Lung (tissue), 17 donors: ENCODE measurements at places on chromosomes 5 and 9. TPM values are rescaled to one million over a fixed set of nuclear protein-coding genes. Genes with fewer than 3 reads are reported as not detected.
A peak's percentile ranks its signal among the peaks of the same experiment; 100 is the strongest.

- no peak overlapping the region for H3K27ac ChIP-seq
- H3K27me3 ChIP-seq = peaks cover 3% of the 10 kb centered on the region
- H3K36me3 ChIP-seq = no peaks in the 10 kb centered on the region
These were observed 3.9 kb downstream of the RGS14 start for GRCh38 chr5:177361418-177362291.

DNA sequence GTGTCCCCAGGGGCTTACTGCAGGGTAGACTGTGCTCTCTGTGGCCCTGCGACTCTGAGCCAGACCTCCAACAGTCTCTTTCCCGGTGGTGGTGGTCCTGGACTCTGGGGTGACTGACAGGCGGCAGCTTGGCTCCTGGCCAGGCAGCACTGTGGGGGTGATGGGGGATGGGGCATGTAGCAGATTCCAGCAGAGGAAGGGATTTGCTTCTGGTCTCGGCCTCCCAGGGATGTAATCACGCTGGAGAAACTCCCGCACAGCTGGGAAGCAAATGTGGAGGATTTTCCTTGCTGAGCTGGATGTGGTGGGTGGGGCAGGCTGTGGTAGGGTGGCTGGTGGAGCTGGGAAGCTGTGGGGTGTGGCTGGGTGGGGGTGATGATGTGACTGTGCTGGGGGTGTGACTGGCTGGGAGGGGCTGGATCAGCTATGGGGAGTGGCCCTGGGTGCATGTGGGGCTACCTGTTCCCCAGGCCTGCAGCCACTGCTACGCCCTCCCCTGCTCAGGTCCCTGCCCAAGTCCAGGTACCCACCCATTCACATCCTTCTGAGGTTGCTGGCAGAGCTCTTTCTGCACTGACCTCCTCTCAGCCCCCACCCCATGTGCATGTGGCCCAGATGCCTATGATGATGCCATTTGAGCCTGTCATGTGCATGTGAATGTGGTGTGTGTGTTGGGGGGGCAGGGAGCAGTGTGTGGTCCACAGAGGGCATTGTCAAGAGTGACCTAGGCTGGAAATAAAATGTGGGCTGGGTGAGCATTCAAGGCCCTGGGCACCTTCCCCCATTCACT, 3.8 kb downstream of the NDST1 start:
- no peaks in the 10 kb centered on the region for H3K27me3 ChIP-seq
- H3K4me3 ChIP-seq = no peak overlapping the region
- H3K27ac ChIP-seq = no peak overlapping the region
- H3K4me1 ChIP-seq = peaks cover 66% of the 10 kb centered on the region

DNA sequence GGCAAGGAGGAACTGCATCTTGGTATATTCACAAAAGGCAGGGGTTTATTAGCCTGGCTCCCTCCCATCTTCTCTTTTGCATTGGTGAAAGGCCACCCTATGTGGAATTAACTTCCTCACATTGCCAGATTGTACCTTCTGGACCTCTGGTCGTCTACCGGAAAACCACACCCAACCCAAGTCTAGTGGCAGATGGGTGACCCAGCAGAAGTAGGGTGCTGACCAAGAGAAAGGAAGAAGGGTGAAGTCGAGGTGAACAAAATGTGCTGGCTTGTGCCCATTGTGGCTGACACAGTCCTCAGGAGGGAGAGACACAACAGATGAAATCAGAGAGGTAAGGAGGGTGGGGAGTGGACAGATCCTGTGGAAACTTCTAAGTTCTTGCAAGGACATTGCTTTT, 39.8 kb upstream of the DAP start:
- no peak for DNase-seq
- H3K27me3 ChIP-seq = no peaks in the 10 kb centered on the region
- no peak overlapping the region for H3K4me3 ChIP-seq
- H3K27ac ChIP-seq = no peak overlapping the region
- H3K4me1 ChIP-seq = no peaks in the 10 kb centered on the region

DNA sequence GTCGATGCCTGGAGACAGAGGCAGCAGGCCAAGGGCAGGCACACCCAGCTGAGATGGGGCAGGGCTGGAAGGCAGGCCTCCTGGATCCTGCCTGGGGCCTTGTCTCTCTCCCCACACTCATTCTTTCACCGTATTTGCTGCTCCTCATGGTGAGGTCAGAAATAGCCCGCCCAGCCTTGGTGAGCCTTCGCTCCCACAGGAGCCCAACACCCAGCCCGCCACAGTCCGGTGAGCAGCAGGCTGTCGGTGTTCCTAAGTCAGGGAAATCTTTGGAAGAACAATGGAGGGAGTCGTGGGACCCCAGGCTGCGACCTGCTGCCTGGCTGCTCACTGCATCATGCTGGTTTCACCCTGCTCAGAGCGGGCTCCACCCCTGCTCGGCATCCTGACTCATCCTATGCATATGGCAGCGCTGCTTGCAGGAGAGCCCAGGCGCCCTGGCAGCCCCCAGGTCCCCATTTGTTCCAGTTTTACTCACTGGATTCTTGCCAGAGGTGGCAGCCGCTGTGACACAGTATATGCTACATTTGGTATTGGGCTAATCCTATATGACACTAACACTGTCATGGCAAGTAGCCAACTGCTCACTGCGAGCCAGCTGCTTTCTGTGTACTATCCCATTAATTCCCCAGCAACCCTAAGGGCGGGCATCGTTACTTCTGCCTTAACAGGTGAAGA, 53.2 kb upstream of the NCS1 start:
- peaks cover 3% of the 10 kb centered on the region for H3K4me1 ChIP-seq
- no peaks in the 10 kb centered on the region for H3K27me3 ChIP-seq
- no peak overlapping the region for H3K27ac ChIP-seq
- peak; percentile 44 for DNase-seq
- peaks cover 4% of the 10 kb centered on the region for H3K36me3 ChIP-seq

GRCh38 chr9:87836951-87837705, 45.5 kb upstream of the SPATA31E1 start:
- no peak overlapping the region for H3K27ac ChIP-seq
- no peaks in the 10 kb centered on the region for H3K27me3 ChIP-seq
- H3K4me1 ChIP-seq = no peaks in the 10 kb centered on the region
- DNase-seq = peak; percentile 82

DNA sequence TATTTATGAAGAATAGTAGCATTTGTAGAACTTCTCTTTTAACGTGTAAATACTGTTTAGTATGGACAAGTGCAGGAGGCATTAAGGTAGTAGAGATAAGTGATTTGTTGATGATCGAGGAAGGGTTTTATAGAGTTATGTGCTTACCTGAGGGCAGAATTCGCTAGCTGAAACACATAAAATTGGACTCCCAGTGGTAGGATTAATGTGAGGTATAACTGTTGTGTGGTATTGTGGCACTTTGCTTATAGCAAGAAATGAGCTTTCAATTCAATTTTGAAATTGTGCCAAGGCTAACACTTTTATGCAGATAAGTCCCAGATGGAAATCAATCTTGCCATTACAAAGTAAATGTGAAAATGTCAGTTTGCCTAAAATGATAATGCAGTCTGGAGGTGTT, 1.2 kb downstream of the AP3S1 start:
- no peak overlapping the region for H3K27ac ChIP-seq
- peak overlapping the region; percentile 91 for H3K4me3 ChIP-seq
- no peaks in the 10 kb centered on the region for H3K36me3 ChIP-seq

- no peak overlapping the region for H3K27ac ChIP-seq
- no peak for DNase-seq
- no peaks in the 10 kb centered on the region for H3K36me3 ChIP-seq
These were observed 63.3 kb upstream of the SLCO6A1 start for GRCh38 chr5:102561894-102562760.

- no peak for DNase-seq
- H3K36me3 ChIP-seq = no peaks in the 10 kb centered on the region
- no peaks in the 10 kb centered on the region for H3K4me1 ChIP-seq
- H3K4me3 ChIP-seq = no peak overlapping the region
- no peak overlapping the region for H3K27ac ChIP-seq
These were observed 2075.1 kb upstream of the CDH9 start for GRCh38 chr5:29113516-29113915.

DNA sequence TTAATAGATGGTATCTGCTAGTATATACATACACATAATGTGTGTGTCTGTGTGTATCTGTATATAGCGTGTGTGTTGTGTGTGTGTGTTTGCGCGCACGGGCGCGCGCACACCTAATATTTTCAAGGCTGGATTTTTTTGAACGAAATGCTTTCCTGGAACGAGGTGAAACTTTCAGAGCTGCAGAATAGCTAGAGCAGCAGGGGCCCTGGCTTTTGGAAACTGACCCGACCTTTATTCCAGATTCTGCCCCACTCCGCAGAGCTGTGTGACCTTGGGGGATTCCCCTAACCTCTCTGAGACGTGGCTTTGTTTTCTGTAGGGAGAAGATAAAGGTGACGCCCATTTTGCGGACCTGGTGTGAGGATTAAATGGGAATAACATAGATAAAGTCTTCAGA, 757 bp downstream of the FXN start:
- no peaks in the 10 kb centered on the region for H3K27me3 ChIP-seq
- H3K36me3 ChIP-seq = no peaks in the 10 kb centered on the region
- peak overlapping the region; percentile 53 for H3K4me3 ChIP-seq
- peak overlapping the region; percentile 88 for H3K27ac ChIP-seq
- no peaks in the 10 kb centered on the region for H3K4me1 ChIP-seq

DNA sequence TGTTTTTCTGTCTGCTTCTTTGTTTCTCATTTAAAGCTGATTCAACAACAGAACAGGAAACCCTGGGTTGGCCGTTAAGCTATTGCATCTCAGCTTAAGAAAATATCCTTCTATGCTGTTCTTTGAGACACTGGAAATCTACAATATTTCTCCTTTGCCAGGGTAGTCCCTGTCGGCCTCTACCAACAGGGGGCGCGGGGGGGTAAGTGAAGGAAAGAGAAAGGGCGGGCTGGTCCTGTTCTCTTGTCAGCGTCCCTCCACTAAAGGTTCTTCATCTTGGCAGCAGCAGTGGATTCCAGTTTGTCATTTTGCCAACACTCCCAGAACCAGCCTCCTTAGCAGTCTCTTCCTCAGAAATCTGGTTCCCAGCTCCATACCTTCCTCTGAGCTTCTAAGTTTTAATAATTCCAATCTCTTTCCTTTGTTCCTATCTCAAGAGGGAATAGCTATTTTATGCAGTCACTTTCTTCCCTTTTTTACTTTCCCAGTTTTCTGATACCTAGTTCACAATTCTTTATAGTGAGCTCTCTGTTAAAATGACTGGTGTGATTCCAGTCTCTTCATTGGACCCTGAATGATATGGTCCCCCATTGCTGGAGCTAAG, 222.3 kb downstream of the GLIS3 start:
- peaks cover 37% of the 10 kb centered on the region for H3K4me1 ChIP-seq
- H3K4me3 ChIP-seq = no peak overlapping the region
- H3K27ac ChIP-seq = no peak overlapping the region
- no peaks in the 10 kb centered on the region for H3K36me3 ChIP-seq
- H3K27me3 ChIP-seq = no peaks in the 10 kb centered on the region
- peak; percentile 87 for DNase-seq

- H3K4me3 ChIP-seq = no peak overlapping the region
- peaks cover 17% of the 10 kb centered on the region for H3K4me1 ChIP-seq
- no peaks in the 10 kb centered on the region for H3K27me3 ChIP-seq
- H3K27ac ChIP-seq = no peak overlapping the region
- DNase-seq = no peak
- no peaks in the 10 kb centered on the region for H3K36me3 ChIP-seq
These were observed 106.2 kb upstream of the FCN2 start for GRCh38 chr9:134774410-134774809.

DNA sequence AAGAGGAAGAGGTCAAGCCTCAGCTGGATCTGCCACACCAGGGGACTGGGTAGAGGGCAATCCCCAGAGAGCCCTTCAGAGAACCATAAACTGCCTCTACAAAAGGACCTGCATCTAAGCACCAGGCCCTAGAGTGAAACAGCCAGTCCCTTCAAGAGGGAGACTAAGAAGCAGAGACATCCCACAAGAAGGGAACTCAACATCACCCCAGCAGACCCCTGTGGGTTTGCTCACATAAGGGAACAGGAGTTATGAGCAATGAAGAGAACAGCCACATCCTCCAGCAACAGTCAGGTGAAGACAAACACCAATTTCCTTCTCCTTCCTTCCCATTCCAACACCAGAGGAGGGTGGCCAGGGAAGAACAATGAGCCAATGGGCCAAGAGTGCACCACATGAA, 48.9 kb downstream of the TNFSF15 start:
- no peaks in the 10 kb centered on the region for H3K27me3 ChIP-seq
- no peak for DNase-seq

DNA sequence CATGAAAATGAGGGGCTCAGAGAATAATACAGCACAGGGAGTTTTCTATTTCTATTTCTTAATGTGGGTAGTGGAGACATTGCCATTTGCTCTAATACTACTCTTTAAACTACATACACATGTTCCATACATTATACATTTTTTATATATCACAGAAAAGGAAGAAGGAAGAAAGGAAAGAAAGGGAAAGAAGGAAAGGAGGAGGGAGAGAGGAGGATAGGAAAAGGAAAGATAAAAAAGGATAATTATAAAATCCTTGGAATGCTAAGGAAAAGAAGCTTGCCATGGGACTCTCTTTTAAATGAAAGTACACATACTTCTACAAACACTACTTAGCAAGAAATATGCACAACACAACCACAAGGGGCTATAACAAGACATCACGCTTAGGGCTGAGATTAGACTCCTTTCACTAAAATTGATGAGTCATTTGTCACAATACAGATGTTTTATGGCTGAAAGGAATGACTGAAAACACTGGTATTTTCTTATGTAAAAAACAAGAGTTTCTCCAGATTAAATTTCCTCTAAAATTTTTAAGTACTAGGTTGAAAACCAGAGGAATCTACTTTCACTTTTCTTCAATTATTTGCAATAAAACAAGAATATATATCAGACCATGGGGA, 219.8 kb downstream of the ARL15 start:
- no peak overlapping the region for H3K4me3 ChIP-seq
- no peaks in the 10 kb centered on the region for H3K27me3 ChIP-seq
- H3K27ac ChIP-seq = no peak overlapping the region
- no peaks in the 10 kb centered on the region for H3K36me3 ChIP-seq

GRCh38 chr5:133875179-133875578, 93.2 kb downstream of the C5orf15 start:
- H3K27ac ChIP-seq = no peak overlapping the region
- H3K27me3 ChIP-seq = no peaks in the 10 kb centered on the region
- no peaks in the 10 kb centered on the region for H3K4me1 ChIP-seq
- no peak overlapping the region for H3K4me3 ChIP-seq
- no peak for DNase-seq

DNA sequence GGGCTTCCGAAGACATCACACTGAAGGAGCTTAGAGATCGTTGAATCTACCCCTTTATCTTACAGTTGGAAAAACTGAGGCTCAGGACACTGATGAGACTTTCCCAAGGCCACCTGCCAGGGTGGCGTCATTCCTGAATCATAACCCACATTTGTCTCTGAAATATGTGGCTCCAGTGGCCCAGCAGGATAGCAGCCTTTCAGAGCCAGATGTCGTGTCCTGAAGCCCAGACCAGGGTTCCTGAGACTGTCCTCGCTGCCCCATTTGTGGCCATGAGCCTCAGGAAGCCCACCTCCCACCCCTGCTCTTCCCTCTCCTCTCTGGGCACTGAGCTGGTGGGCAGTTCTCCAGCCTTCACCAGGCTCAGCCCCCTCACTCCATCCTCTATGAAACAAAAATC, 2.4 kb downstream of the HMCN2 start:
- H3K4me3 ChIP-seq = no peak overlapping the region
- DNase-seq = no peak
- no peaks in the 10 kb centered on the region for H3K4me1 ChIP-seq
- no peaks in the 10 kb centered on the region for H3K27me3 ChIP-seq
- H3K36me3 ChIP-seq = no peaks in the 10 kb centered on the region
- no peak overlapping the region for H3K27ac ChIP-seq

- no peak overlapping the region for H3K4me3 ChIP-seq
- no peak overlapping the region for H3K27ac ChIP-seq
- H3K27me3 ChIP-seq = no peaks in the 10 kb centered on the region
- H3K36me3 ChIP-seq = no peaks in the 10 kb centered on the region
- H3K4me1 ChIP-seq = no peaks in the 10 kb centered on the region
- DNase-seq = no peak
These were observed 131.5 kb downstream of the ATPSCKMT start for GRCh38 chr5:10118150-10118549.

PDE4D gene
- 74.4 TPM for total RNA-seq

BTNL9 gene
- total RNA-seq = 73.1 TPM

PCDHB15 gene
- 3.2 TPM for total RNA-seq

CCNO gene
- 4.7 TPM for total RNA-seq

TNC gene
- total RNA-seq = 45.2 TPM

IRX2 gene
- total RNA-seq = 60.8 TPM
